ENCODE measurements at places on chromosomes 16 and 17.
A peak's percentile ranks its signal among the peaks of the same experiment; 100 is the strongest.

DNA sequence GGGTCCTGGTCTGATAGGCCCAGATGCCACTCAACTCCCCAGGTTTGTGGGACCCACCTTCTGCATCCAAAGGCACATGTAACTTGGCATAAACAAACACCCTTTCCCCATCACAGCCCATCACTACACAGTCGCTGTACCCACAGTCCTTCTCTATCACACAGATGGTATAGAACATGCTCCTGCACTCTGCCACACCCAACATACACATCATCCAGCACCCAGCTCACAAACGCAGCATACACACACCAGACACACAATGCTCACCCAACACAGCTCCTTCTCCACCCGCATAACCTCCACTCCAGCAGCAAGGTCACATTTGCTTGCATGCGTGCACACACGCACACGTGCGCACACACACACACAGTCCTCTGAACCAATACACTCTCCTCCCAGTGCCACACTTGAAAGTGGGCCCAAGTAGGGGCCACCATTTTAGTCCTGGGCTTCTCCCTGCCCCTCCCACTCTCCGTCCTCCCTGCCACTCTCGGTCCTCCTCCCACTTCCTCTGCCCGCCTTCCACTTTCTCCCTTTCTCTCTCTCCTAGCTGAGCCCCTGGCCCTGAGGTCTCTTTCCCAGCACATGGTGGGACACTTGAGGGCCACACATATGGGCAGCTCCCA lies 8.5 kb upstream of the TMEM92 start:
- no peak for DNase-seq

DNA sequence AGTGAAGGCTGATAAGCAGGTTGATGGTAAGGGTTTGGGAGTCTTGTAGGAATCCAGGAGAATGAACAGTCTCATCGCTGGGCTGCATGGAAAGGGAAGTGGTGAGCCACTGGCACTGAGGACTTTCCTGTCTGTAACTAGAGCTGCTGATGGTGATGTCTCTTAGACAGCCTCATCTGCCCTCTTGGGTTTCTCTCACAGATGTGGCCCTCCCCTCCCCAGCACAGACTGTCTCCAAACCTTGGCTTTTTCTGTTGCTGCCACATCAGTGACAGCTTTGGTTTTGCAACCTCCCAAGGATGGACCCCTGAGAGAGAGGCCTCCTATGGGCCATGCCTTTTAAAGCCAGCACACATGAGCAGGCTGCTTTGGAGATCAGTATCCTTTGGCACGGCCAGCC lies 16.9 kb downstream of the PLCG2 start:
- no peak for DNase-seq

DNA sequence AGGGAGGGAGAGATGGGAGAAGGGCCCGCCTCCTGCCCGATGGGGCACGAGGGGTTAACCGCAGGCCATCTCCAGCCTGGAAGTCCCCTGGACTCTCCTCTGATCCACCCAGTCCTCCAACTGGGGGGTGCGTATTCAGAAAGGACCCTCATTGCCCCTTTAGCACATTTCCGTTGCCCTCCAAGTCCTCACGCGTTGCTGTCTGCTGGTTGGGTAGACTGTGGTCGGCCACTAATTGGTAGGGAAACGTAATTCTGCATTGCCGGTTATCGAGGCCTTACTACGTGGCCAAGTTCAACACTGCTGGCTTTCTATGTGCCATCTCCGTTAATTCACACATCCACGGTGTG lies 103.4 kb downstream of the FOXL1 start:
- no peak for DNase-seq

- DNase-seq = no peak
Measured at GRCh38 chr17:9104370-9105041, 83.2 kb downstream of the NTN1 start.

DNA sequence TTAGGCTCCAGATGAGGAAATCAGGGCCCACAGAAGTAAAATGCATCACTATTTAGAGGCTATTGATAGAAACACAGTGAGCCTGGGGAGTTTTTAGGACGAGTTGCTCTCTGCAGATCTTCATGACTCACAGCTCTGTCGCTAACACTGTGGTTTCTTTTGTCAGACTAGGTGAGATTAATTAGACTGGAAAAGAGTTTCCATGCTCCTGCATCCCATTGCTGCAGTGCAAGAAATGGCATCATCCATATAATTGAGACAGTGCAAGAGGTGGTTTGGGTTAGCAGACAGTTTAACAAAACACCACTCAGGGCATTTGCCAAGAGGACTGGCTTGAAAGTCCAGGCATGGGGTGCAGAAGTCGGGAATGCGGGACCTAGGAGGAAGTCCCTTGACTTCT lies 198.8 kb upstream of the CACNG5 start:
- no peak for DNase-seq

- no peak for DNase-seq
Measured at GRCh38 chr17:70420861-70421445, 251.6 kb downstream of the KCNJ2 start.

DNA sequence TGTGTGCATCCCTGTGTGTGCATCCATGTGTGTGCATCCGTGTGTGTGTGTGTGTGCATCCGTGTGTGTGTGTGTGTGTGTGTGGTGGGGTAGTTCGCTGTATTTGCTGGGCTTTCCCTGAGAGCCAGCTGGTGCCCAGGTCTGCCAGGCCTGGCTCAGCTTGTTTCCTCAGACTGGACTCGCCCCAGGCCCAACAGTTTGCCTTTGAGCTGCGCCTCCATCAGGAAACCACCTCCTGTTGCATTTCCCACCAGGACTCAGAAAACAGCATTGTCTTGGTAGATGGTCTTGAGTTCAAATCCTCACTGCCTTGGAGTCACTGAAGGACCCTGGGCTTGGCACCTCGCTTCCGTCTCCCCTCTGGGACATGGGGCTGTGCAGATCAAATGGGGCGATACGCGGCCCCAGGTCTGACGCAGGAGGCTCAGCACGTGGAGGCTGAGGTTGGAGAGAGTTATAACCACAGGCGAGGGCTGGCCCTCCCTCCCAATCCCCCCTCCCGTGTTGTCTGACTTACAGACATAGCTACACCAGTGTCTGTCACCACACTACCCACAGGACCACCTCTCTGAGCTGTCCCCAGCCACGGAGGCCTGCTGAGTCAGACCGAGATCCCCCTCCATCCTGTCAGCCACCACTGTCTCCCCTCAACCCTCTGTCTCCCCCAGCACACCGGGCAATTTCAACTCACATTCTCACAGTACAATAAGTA lies 4.7 kb downstream of the ITGAE start:
- peak; percentile 60 for DNase-seq

DNA sequence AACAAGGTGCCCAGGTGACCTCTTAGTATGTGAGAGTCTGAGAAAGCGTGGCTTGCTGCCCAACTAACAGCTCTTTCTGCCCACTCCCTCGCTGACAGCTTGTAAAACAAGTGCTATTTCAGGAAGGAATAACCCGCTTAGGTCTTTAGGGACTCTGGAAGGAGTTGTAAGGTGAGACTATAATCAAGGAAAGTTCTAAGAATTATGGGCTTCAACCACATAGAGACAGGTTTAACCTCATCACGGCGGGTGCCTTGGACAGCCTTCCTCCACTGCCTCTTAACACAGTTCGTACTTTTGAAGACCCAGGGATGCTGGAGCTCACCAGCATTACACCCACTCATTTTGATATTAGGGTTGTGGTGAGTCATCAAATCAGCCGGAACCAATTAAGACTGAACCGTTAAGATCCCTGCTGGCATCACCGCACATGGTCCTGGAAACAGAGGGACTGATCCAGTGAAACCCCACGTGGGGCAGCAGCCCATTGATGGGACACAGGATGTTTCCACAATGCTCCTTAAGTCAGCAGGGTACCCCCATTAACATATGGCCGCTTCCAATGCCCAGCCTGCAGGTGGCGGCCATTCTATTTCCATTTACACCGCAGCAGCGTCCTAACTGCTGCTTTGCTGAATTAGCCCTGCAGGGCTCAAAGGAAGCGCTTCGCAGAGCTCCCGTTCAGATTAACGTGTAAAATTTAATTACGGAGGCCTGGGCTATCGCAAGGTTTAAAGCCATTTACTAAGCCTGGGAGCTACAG lies 176.6 kb upstream of the SDK2 start:
- DNase-seq = no peak

DNA sequence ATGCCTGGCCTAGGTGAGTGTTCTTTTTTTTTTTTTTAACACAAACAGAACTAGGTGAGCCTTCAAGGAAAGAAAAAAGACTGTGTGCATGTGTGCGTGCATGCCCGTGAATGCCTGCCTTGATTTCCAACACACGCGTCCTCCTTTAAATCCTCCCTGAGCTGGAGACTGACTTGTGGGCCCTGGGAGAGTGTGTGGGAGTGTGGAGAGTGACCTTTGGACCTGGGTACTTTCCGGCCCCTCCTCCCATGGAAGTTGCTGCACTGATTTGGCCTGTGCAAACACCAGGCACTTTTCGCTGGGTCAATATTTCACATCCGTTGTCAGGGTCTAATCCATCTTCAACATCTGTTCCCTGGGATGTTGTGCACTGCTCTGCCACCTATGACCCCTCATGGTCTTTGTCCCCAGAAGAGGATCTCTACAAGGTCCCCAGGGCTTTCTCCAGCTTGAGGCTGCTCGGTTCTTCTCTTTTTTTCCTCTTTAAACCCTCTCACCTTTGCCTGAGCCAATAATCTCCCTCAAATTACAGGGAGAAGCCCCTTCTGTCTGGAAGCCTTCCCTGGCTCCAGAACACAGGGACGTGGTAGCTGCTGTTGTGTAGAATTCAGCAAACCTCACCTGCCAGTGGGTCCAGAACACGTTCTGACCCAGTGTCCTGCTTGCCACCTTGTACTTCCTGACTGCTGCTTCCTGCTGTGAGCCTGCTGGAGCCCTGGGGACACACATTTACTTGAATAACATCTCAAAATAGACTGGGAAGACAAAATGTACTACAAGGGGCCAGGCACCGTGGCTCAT lies 20.8 kb upstream of the ATP5MC1 start:
- no peak for DNase-seq

- DNase-seq = no peak
Measured at GRCh38 chr17:51165680-51166197, 472 bp upstream of the NME2 start.

- no peak for DNase-seq
Measured at GRCh38 chr17:54111576-54111975, 288.8 kb downstream of the KIF2B start.

DNA sequence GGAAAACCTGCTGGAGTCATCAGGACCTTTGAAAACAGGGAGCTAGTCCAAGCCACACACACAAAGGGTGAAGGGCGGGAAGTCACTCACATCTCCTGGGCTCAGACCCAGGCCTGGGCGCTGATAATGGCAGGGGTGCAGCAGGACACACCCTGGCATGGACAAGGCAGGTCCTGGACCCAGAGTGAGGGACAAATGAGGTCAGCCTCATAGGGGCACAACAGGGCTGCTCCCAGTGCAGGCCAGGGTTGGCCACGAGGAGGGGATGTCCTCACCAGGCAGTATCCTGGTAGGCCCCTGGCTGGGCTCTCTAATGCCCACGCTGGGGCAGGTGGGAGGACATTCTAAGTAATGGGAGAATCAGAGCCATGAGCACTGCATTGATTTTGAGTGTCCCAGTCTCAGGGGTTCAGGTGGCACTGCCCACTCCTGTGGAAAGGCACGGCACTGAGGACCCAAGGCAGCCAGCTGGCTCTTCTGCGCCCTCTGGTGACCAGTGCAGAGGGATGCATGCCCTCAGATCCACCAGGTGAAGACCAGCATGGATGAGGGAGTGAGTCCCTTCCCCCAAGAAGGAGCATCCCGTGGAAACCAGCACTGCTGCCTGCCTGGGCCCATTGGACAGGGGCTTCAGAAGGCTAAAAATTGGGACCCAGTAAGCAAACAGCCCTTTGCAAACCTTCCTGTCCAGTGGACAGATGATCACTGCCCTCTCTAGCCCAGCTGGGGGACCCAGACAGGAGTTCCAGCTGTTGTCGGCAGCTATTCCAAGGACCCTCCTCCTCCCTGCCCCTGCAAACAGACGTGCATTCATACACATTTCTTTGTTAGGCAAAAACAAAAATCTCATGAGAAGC lies 23.4 kb upstream of the SREBF1 start:
- DNase-seq = peak; percentile 33

- no peak for DNase-seq
Measured at GRCh38 chr16:82801361-82801760, 174.6 kb downstream of the CDH13 start.

- DNase-seq = no peak
Measured at GRCh38 chr17:73609758-73610157, 34.5 kb downstream of the SDK2 start.

DNA sequence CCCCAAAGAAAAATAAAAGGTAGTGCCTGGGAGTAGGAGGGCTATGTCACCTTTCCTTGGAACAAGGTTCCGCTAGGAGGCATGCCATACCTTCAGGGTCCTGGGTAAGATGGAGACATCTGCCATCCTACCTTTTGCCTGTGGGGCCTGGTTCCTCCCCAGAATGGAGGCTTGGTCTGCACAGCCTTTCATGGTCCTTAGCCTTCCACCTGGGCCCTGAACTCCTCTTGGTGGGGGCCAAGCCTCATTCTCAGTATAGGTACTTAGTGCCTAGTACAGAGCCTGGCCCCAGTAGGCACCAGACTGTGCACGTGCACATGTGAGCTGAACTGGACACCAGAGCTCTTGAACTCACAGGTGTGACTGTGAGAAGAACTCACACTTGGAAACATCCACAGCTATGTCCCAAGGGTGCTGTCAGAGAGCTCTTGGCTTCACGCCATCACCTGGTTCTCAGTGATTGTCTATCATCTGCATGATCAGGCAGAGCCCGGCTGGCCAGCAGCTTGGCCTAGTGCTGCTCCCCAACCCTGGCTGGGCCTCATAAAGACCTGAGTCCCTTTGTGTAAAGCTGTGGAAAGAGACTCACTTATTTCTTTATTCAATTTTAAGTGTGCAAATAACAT lies 143.2 kb downstream of the SOCS1 start:
- no peak for DNase-seq

DNA sequence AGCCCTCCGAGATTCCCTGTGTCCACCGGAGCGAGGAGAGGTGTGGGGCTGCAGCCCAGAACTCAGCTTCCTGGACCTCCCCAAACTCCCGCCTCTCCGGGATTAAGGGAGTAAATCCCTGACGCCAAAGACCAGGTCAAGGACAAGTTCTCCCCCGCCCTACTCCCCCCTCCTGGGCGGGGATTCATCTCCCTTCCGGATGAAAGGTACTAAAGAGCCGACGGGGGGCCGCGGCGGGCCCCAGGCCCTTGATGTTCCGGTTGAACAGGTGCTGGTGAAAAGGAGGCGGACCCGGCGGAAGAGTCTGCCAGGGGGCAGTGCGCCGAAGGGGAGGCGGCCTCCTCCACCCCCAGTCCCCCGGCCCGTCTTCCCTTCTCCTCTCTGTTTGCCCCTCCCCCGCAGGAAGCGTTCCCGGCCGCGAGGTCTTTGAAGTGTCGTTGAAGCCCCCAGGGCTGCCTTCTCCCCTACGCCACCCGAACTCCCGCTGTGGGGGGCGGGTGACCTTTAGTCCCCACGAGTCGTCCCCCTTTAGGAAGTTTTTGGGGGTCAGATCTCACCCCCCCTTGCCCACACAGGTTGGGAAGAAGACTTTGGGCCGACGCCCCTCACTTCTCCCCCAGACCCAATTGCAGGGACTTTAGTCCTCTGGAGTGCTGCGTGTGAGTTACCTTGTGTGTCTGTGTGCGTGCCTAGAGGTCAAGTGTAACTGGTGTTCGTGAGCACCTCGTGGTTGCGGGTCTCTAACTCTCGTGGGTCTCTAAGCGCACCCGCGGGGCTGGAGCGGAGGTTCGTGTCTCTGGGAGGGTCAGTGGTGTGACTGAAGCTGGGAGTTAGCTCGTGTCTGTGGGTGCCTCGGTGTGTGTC lies 1.1 kb upstream of the MLLT6 start:
- peak; percentile 32 for DNase-seq
